Mesothelial cell of epicardium (in vitro differentiated cells): ENCODE measurements at places on chromosomes 2 and 18.

DNA sequence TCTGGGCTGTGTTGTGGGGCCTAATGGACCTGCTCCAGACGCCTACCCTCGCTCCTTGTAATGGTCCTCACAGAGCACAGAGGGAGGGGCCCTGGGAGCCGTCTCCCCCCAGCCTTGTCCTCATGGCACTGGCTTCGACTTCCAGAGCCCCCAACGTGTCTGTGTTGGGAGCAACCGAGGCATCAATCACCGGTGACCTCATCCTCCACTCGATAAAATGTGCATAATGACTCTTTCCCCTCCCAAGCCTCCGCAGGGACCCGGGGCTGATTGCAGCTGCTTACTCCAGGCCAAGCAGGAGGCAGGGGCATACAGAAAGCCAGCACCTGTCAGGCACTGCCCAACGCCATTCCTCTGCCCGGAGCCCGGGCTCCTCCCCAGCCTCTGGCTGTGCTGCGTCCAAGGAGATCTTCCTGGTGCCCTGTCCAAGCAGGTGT lies 271.7 kb downstream of the NDUFA10 start:
- H3K36me3 ChIP-seq: no peaks in the 10 kb centered on the region

- H3K27me3 ChIP-seq: no peaks in the 10 kb centered on the region
- no peak overlapping the region for H3K4me3 ChIP-seq
- H3K36me3 ChIP-seq: no peaks in the 10 kb centered on the region
- no peak for DNase-seq
- H3K4me1 ChIP-seq: peaks cover 8% of the 10 kb centered on the region
- no peak overlapping the region for H3K27ac ChIP-seq
These were observed 60.4 kb upstream of the TNP1 start for GRCh38 chr2:216920143-216920876.

DNA sequence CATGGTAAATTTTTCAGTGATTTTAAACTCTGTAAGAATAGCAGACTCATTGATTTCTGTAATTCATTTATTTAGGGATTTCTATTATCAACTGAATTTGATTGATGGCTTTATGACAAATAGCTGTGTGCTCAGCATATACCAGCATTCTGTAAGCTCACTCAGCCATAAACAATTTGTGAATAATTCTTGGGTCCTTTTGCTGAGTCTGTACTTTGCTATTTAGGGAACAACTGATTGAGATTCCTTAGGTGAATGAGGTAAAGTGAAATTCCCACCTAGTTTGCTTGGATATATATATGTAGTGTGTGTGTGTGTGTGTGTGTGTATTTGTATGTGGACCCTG lies 76.7 kb upstream of the CAVIN2 start:
- H3K36me3 ChIP-seq: no peaks in the 10 kb centered on the region
- H3K27ac ChIP-seq: no peak overlapping the region
- H3K4me3 ChIP-seq: no peak overlapping the region

DNA sequence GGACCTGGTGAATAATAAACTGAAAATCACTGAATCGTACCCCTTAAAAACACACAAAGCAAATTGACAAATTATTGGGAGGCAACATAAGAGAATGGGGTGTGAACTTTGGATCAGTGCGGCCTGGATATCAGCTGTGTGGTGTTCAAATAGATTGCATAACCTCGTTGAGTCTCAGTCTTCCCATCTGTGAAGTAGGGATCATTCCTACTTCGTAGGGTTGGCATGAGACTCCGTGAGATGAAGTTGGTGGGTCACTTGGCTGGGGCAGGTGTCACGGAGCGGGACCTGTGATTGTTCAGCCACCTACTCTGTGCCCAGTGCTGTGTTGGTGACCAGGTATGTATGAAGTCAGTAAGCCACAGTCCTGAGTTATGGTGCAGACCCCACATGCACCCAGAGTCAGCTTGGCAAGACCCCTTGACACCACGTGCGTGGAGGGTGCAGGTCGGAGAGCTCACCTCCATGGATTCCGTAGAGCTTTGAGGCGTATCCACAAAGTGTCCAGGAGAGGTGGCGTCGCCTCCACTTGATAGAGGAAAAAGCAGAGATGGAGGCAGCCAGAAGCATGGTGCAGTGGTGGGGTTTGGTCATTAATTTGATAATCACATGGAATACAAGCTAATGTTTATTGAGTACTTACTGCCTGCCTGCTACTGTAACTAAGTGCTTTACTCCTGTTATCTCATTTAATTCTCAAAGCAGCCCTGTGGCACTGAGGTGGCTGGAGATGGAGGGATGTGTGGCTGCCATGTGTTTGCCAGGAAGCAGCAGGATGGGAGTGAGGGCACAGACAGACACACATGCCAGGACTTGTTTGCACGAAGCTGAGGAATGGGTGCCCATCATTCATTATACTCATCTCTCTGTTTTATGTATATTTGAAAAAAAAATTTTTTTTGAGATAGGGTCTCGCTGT lies 35.8 kb downstream of the HPCAL1 start:
- no peak for DNase-seq
- peaks cover 5% of the 10 kb centered on the region for H3K36me3 ChIP-seq
- H3K27ac ChIP-seq: no peak overlapping the region
- no peaks in the 10 kb centered on the region for H3K27me3 ChIP-seq
- no peak overlapping the region for H3K4me3 ChIP-seq

- peaks cover 3% of the 10 kb centered on the region for H3K36me3 ChIP-seq
- peak within 1 kb of the TSS; percentile 88 for H3K4me3 ChIP-seq
- peak; percentile 83 for DNase-seq
- peak within 1 kb of the TSS; percentile 88 for H3K27ac ChIP-seq
- peaks cover 1% of the 10 kb centered on the region for H3K27me3 ChIP-seq
- H3K4me1 ChIP-seq: peaks cover 35% of the 10 kb centered on the region
These were observed at the start of gene LYPD6 for GRCh38 chr2:149330127-149331022. LYPD6 (plus strand) TSS chr2:149330587; CDS start chr2:149437709, 107,122 bp downstream.

- H3K4me3 ChIP-seq: no peak overlapping the region
- H3K36me3 ChIP-seq: peaks cover 7% of the 10 kb centered on the region
- no peak for DNase-seq
- no peak overlapping the region for H3K27ac ChIP-seq
- H3K27me3 ChIP-seq: no peaks in the 10 kb centered on the region
These were observed 159.0 kb upstream of the RASGRP3 start for GRCh38 chr2:33317369-33318007.

DNA sequence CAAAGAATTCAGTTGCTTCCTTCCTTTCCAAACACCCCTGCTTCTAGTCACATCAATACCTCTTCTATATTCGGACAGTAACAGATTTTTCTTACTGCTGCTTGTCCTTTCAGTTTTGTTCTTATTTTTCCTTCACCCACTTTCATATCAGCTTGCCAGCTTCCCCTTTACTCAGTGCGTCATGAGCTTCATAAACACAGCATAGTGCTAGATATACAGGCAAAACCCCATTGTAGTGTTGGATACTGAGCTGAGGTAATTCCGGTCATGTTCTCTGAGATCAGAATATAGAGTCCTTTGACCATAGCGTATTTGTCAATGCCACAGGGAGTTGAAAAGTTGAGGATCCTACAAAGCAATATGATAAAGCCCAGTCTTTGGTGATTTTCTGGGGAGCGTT lies 2.4 kb downstream of the FARP2 start:
- no peaks in the 10 kb centered on the region for H3K27me3 ChIP-seq
- H3K4me1 ChIP-seq: peaks cover 23% of the 10 kb centered on the region
- no peak overlapping the region for H3K4me3 ChIP-seq
- H3K36me3 ChIP-seq: peaks cover 2% of the 10 kb centered on the region
- no peak overlapping the region for H3K27ac ChIP-seq

- H3K4me3 ChIP-seq: no peak overlapping the region
- no peak overlapping the region for H3K27ac ChIP-seq
- peaks cover 4% of the 10 kb centered on the region for H3K4me1 ChIP-seq
- no peaks in the 10 kb centered on the region for H3K36me3 ChIP-seq
- DNase-seq: no peak
These were observed 518.6 kb upstream of the FSIP2 start for GRCh38 chr2:185219981-185220380.

DNA sequence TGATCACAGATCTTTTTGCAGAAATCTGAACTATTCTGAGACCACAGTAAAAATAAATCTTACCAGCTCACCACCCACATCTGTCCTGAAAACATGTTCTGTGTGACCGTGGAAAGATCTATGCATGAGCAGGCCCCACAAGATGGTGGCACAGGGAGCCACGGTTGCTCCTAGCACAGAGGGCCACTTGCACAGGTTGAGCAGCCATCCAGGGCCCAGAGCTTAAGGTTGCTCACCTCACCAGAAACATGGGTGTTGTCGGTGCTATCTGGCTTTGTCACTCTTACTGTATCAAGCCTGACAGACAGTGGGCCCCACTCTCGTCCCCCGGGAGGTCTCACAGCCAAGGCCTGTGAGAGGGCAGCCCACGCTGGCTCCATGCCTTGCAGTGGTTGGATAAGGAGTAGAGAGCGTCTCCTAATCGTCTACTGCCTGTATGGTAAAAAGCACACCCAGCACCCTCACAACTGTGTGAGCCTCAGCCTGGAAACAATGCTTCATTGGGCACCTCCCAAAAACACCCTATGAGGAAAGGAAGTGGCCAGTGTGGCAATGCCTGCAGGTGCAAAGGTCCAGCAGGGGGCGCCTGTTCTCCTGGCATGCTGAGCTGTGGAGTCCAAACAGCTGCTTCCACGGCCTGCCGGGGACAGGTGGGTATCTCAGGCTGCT lies 19.6 kb downstream of the TUBB6 start:
- no peaks in the 10 kb centered on the region for H3K4me1 ChIP-seq
- DNase-seq: peak; percentile 54
- H3K27ac ChIP-seq: no peak overlapping the region
- H3K36me3 ChIP-seq: peaks cover 43% of the 10 kb centered on the region

DNA sequence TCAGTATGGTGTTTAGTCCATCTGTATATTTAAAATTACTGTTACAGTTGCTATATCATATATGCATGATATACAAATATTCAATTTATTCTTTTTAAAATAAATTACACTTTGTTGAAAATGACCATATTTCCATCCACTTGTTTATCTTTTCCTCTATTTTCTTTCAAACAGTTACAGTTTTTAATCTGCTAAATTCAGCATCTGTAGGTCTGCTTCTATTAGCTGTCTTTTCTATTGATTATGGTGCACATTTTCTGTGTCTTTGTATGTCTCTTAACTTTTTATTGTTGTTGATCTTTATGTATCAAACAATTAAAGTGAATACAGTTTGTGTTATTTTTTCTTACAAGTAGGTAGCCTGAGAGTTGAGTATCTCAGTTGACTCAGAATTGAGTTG lies 28.1 kb downstream of the IL18R1 start:
- no peaks in the 10 kb centered on the region for H3K36me3 ChIP-seq
- H3K27me3 ChIP-seq: no peaks in the 10 kb centered on the region
- DNase-seq: no peak

DNA sequence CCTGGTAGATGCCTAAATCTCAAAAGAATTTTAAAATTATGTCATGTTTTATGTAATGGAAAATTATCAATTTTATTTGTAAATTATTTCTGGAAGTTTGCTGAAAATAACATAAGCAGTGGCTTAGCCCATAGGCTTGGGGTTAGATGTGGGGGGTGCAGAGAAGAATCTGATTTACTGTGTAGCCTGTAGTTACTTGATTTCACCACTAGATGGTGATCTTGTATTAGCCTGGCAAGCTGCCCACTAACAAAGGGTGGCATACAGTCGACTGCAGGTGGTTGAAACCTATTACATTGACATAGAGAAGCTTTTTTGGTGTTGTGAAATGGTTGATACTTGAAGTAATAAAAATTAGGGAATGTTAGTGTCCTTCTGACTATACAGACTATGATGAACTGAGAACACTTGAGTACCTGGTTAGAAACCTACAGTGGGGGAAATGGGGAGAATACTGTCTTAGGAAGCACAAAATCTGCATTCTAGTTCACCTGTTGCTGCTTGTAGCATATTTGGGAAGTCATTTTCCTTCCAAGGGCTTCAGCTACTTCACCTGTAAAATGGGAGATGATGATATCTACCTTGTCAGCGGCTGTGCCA lies 191.0 kb upstream of the LHCGR start:
- H3K36me3 ChIP-seq: no peaks in the 10 kb centered on the region
- no peak overlapping the region for H3K4me3 ChIP-seq
- no peaks in the 10 kb centered on the region for H3K27me3 ChIP-seq
- DNase-seq: peak; percentile 48

DNA sequence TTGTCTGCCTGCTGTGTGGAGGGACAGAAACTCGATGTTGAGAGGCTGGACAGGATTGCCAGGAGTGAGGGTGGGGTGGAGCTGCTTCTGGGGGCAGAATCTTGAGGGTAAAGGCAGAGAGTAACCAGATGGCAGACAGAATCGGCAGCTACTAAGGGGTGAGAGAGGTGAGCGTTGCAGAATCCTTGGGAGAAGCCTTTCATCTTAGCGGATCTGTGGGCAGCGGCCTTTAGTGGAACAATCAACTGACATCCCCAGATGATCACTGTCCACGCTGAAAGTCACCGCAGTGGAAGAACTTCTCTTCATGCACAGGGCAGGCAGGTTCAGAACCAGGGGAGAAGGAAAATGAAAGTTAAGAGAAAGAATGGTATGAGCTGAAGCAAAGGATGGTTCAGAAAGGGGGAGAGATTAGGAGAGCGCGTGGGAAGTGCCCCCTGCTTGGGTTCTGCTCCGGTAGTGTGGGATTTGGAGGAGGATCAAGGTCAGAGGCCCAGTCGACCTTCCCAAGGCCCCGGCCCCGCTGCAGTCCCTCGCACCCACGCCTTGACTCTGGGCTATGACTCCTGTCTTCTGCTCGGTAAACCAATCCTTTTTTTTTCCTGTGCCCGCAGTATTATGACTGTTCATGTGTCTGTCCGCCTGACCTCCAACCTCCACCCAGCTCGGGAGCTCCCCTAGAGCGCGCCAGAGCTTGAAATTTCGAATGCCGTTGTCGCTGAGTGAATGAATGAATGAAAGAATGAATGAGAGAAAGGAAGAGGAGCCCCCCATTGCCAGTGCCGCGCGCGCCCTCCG lies 584 bp downstream of the BOLA3 start:
- H3K4me1 ChIP-seq: no peaks in the 10 kb centered on the region
- H3K4me3 ChIP-seq: no peak overlapping the region
- H3K36me3 ChIP-seq: peaks cover 6% of the 10 kb centered on the region
- DNase-seq: no peak
- H3K27ac ChIP-seq: no peak overlapping the region
- H3K27me3 ChIP-seq: no peaks in the 10 kb centered on the region

DNA sequence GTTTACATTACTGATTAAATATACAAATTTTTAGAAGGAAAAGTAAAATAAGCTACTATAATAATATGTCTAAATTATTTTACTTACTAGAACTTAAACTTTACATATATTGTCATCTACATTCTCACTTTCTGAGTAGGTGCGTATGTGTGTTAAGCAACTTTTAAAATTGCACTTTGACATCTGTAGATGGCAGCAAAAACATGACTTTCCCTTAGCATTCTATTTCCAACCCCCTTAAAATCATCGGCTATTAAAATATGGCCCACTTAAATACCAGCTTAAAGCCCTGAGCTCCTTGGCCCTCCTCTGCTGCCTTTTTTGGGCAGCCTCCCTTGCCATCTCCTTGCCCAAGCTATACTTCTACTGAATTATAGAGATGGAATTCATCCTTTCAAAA lies 78.0 kb downstream of the UPP2 start:
- H3K27ac ChIP-seq: no peak overlapping the region
- H3K36me3 ChIP-seq: no peaks in the 10 kb centered on the region
- H3K4me1 ChIP-seq: peaks cover 13% of the 10 kb centered on the region
